Mesenteric fat pad (tissue), 1 donor: ENCODE measurements at places on chromosomes 1 and 21. TPM values are rescaled to one million over a fixed set of nuclear protein-coding genes. Genes with fewer than 3 reads are reported as not detected.

The EXOSC10 gene
- total RNA-seq: 46.8 TPM

The NBPF4 gene
- not detected for total RNA-seq

GRCh38 chr1:33439662-33440061 lies 8.8 kb upstream of the PHC2 start:
- DNase-seq: no peak

GRCh38 chr21:41819856-41820281 lies 53.0 kb upstream of the RIPK4 start:
- DNase-seq: peak; percentile 83

DNA sequence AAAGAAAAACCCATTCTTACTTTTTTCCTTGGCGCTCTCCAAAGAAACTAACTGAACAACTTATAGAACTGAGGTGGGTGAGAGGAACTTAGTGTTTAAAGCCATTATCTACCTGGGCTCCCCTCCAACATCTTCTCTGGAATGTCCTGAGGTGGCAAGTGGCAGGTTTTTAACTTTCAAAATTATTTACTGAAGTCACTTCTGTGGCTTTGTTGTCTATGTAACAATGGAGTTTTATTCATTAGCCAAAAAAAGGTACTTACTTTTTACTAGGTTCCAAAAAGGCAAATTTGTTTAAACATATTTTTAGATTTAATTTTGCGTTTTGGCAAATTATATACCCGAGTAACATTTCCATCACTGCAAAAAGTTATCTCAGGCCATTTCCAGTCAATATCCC lies 2.4 kb downstream of the ENO1 start:
- DNase-seq: no peak

DNA sequence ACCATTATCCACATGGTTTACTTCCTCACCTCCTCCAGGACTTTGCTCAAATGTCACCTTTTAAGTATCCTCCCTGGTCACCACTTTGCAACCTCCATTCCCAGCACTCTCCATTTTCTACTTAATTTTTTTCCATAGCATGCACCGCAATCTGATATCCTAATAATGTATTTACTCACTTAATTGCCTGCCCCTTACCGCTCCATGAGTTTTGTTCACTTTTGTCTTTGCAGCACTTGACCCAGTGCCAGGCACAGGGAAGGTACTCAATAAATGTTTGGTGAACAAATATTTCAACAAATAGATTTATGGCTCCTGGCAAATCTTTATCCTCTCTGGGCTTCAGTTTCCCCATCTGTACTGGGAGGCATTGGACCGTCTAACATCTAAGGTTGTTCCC lies 53.6 kb downstream of the UBE2T start:
- DNase-seq: no peak

- no peak for DNase-seq
Measured at GRCh38 chr1:237186675-237187074, 144.7 kb downstream of the RYR2 start.

The TEKT2 gene
- total RNA-seq: 0.35 TPM

GRCh38 chr1:171052977-171053376 lies 37.7 kb upstream of the FMO3 start:
- DNase-seq: no peak

DNA sequence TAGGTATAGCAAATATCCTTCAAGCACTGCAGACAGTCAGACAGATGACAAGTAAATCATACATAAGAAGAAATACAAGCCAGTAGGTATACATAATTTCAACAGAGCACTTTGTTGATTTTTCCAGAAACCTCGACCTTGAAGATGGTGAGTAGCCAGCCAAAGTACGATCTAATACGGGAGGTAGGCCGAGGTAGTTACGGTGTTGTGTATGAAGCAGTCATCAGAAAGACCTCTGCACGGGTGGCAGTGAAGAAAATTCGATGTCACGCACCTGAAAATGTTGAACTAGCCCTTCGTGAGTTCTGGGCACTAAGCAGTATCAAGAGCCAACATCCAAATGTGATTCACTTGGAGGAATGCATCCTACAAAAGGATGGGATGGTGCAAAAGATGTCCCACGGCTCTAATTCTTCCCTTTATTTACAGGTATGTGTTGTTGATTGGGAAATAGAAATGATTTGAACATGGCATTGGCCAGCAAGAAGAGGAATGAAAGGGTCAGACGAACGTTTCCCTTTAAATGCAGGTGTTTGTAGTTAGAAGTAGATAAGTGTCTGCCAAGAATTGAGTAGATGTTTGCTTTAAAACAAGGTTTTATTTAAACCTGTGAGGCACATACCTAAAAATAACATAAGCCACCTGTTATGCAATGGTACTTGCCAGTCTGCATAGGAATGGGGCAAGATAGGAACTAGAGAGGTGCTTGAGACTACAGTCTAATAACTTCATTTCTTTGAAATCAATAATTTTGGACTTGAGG lies 2.7 kb downstream of the PDIK1L start:
- no peak for DNase-seq

The OR2L8 gene
- total RNA-seq: not detected

DNA sequence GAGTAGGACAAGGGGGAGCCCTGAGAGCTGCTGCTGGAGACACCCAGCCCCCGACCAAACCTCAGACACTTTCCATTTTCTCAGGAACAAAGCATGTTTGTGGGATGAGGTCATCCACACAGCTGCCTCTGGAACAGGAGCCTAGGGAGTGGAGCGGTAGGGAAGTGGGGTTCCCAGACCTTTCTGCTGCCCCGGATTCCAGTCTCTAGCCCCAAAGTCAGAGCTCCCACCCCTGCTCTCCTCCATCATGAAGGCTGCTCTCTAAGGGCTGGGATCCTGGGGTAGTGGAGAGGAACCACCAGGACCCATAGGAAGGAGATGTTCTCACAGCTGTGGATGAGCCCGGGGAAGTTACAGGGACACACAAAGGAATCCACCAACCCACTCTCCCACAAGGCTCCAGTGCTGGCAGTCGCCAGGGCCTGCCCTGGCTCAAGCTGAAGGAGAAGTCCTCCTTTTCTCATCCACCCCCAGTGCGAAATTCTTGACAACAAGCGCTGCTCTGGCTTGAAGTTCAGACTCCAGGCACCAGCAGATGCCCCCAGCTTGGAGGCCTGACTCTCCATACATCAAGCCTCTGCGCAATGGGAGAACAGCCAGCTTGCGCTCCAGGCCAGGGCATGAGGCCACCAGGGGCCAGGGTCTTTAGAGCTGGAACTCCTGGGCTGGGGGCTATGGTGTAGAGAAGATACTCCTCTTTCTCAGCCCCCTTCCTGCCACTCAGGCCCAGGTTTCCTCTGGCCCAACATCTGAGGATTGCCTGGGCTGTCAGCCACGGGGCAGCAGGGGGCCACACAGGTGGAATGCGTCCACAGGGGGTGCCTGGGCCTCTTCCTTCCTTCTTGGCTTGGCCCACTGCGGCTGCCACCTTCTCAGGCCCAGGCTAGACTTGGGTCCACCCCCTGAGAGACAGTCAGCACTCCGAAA lies 4.5 kb downstream of the FHL3 start:
- peak; percentile 89 for DNase-seq

DNA sequence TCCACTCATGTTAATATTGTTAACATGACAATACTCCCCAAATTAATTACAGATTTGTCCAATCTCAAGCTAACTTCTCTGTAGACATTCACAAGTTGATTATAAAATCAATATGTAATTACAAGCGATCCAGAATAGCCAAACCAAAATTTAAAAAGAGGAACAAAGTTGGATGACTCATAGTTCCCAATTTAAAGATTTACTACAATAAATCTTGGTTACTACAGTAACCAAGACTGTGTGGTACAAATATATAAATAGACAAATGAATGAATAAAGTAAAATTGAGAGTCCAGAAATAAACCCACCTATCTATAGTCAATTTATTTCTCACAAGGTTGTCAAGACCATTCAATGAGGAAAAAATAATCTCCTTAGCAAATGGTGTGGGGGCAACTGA lies 7.1 kb upstream of the KRTAP10-4 start:
- DNase-seq: no peak

- DNase-seq: no peak
Measured at GRCh38 chr1:53299233-53299632, 28.6 kb downstream of the LRP8 start.

GRCh38 chr1:87515781-87516180 lies 187.1 kb downstream of the LMO4 start:
- DNase-seq: no peak

DNA sequence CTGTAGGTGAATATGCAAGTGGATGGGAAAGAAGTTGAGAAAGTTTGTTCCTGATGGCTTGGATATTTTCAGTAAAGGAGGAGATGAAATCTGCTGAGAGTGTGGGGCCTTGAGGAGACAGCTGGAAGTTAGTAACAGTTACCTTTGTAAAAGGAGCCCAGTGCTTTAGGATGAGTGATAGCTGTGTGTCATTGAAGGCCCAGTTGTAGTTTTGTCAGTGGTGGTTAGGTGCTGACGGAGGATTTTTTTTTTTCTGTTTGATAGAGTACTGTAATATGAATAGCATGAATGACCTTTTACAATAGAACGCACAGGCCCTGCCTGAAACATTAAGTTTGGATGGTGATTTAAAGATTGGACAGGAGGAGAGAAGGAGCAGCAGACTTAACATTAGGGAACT lies 33.3 kb downstream of the LRRC8D start:
- no peak for DNase-seq

- no peak for DNase-seq
Measured at GRCh38 chr21:42784276-42784675, 95.1 kb downstream of the WDR4 start.
